ENCODE measurements at places on chromosomes 6 and 20.

DNA sequence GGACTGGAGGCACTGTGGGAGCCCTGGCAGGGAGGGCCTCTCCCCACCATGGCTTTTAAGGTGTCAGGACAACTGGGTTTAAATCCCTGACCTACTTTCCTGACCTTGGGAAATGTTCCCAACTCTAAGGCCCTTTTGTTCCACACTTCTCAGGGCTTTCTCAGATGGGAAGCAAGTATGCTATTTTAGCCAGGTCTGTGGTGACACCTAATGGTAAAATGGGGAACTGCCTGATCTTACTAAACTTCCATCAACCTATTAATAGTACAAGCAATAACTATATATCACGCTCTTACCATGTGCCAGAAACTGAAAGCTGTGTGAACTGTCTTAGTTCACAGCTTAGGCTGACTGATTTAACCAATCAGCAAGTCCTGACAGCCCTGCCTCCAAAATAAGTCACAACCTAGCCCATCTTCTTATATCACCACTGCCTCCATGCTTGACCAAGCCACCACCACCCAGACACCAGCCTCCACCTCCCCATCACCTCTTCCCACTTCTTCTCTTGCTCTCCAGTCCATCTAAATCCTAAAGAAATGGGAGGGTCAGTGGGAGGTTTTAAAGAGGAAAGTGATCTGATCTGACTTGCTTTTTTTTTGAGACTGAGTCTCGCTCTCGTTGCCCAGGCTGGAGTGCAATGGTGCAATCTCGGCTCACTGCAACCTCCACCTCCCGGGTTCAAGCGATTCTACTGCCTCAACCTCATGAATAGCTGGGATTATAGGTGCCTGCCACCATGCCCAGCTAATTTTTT is 6.9 kb upstream of the BLCAP start:
- no peak for DNase-seq

DNA sequence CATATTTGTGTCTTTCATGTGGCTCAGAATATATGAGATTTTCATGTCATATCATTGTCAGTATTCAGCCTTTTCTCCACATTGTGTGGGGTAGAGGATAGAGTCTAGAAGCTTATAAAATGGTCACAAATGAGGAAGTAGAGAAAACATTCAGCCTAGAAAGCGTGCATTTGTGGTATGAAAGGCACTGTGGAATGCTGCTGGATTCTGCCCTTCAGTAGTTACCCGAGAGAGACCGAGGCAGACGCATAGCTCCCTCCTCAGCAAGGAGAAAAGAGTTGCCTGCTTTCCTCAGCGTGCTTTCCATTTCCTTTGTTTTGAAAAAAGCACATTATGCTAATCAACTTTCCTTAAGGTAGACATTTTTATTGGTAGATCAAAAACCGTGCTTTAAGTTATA is 28.7 kb downstream of the MYB start:
- DNase-seq: no peak

DNA sequence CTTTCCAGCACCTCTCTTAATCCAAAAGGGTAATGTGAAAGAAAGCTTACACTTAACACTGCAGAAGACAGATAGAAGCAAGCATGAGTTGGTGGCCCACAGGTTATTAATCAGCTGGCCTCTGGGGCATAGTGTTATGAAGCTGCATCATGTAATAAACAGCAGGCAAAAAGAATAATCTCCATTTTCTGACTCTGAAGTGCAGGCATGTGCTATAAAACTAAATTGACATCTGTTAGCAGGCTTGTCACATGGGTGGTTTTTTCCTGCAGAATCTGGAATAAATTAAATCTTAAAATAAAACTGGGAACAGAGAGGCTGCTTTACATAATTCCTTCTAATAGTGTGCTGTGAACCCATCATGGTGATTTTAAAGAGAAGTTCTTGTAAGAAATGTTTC is 73.3 kb downstream of the METTL24 start:
- DNase-seq: no peak

DNA sequence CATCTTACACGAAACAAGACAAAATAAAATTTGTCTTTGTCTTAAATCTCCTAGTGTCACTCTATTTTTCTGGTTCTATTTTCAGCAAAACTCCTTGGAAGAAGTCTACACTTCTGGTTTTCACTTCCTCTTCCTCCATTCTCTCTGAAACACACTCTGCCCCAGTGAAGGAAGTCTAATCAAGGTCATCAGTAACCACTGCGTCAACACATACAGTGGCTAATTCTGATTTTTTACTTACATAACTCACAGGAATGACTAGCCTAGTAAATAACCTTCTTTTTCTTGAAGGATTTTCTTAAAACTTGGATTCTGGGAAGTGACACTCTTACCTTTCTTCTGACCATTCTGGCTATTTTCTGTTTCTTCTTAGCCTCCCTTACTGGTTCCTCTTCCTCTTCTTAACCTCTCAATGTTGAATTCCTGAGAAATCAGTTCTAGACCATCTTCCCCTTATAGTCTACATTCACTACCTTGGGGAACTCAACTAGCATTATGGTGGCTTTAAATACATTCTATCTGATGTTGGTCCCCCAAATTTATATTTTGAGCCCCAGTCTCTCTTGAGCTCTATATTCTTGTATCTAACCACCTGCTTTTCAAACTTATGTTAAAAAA is 37.5 kb downstream of the AIG1 start:
- no peak for DNase-seq

DNA sequence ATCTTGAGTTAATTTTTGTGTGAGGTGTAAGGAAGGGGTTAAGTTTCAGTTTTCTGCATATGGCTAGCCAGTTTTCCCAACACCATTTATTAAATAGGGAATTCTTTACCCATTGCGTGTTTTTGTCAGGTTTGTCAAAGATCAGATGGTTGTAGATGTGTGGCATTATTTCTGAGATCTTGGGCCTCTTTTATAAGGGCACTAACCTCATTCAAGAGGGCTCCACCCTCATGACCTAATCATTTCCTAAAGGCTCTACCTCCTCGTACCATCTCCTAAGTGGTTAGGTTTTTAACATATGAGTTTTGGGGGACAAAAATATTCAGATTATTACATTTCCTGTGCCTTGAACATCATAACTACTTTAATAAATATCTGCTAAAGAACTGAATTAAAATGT is 510.9 kb downstream of the UTRN start:
- DNase-seq: no peak

DNA sequence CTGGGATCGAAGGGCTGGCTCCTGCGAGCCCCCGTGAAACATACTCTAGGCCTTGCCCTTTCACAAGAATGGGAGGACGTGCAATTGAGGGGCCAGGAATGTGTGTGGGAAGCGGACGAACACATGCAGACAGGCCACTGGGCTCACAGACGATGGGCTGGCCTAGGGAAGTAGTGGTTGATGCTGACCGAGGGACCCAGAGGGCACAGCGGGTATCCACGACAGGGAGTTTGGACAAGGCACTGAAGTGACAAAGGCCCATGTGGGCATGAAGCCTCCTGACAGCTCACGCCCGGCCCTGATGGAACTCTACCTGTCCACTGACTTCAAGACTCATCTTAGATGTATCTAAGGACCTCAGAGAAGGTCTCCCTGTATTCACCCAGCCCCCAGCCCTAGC is 52.2 kb downstream of the MYH7B start:
- DNase-seq: no peak
